ENCODE measurements at places on chromosomes 1 and 21. TPM values are rescaled to one million over a fixed set of nuclear protein-coding genes. Genes with fewer than 3 reads are reported as not detected.

Gene AMY1B
- total RNA-seq, result not detected

Gene ZNF281
- 45.9 TPM for total RNA-seq

Gene RNU1-4
- total RNA-seq, result under 0.01 TPM

Gene CYP2J2
- 2.7 TPM for total RNA-seq

Gene MYCL
- total RNA-seq, result 11.5 TPM

Gene MCOLN3
- 3.0 TPM for total RNA-seq

Gene PANK4
- total RNA-seq, result 61.7 TPM

Gene OR2T10
- total RNA-seq, result not detected

Gene RGS1
- 26.9 TPM for total RNA-seq

Gene IFI16
- total RNA-seq, result 41.9 TPM
